Activated naive CD4-positive, alpha-beta T cell treated with anti-CD3 and anti-CD28 coated beads, Interleukin-2, amount 50 U/mL, for 72 hours (primary cell): ENCODE measurements at places on chromosomes 11 and 22. TPM values are rescaled to one million over a fixed set of nuclear protein-coding genes. Genes with fewer than 3 reads are reported as not detected.

DNA sequence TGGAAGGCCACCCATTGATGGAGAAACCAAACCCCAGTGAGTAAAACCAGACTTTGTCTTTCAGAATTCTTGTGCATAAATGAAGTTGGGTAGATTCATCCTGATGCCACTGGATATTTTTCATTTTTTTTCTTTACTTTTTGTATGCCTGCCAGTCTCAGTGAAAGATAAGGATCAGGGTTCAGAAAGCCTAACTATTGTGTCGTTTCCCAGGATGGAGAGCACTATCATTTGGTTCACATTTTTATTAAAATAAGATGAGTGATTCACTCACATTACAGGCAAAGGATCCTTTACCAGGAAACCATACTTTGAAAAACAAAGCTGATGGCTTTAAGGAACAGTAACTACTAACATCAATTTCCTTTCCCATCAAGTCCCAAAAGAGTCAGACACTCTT is 52.0 kb downstream of the ARFGAP2 start:
- no peak for DNase-seq

- DNase-seq: no peak
Observed at GRCh38 chr11:130675917-130676316, 227.5 kb downstream of the ADAMTS15 start.

GRCh38 chr11:118881228-118881627 is 2.5 kb upstream of the CXCR5 start:
- no peak for DNase-seq

DNA sequence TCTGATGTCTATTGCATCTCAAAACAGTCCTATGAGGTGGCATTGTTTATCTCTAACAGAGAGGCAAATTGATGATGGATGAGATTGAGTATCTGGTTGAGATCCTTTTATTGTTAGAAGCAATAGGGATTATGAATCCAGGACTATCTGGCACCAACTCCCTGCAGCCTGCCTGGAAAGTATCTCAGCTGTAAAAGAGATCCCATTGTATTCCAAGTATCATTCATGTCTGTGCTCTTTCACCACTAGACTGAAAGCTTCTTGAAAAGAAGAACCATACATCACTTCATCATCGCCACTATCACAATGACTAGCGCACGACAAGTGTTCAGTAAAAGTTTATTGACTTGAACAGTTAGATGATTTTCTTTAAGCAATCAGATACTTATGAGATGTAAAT is 41.9 kb upstream of the PCF11 start:
- no peak for DNase-seq

DNA sequence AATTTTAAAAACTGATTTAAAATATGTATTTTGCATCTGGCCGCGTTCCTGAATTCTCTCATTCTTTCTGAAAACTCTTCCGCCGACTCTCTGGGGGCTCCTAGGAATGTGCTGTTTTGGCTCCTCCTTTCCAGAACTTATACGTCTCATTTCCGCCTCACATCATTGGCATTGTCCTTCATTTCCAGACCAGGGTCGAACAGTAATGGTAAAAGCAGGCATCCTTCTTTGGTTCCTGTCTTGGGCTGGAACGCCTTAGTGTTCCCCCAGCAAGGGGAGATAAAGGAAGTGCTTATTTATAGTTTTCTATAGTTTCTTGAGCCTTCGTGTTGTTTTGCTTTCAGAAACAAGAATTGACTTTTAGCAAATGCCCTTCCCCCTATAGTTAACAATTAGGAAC is 10.9 kb upstream of the TNNT3 start:
- no peak for DNase-seq

DNA sequence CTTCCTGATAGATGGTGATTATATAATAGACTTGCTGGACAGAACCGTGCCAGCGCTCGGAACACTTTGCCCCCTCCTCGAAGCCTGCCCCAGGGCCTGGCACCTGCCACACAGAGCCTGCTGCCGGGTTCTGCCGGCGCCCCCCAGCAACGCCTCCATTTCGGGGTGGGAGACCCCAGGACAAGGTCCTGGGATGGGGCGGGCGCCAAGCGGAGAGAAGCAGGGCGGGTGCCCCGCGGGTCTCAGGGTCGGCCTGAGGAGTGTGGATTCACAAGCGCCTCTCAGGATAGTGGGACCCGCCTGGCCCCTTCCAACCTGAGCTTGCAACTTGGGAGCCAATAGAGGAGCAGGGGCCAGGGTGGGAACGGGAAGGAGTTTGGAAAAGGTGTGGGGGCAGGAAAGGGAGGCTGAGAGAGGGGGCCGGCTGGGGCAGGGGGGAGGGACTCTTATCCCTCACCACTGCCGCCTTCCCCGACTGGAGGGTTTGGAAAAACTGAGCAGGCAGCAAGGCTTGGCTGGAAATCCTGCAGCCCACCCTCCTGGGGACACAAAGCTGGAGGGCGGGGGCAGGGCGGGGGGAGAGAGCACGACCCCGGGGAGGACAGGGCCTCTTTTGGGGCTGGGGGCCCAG is 3.3 kb upstream of the BCL9L start:
- peak; percentile 59 for DNase-seq

Gene TPBGL
- total RNA-seq: 0.68 TPM

- peak; percentile 26 for DNase-seq
Observed at GRCh38 chr11:77136074-77136473, 8.0 kb downstream of the MYO7A start.

- no peak for DNase-seq
Observed at GRCh38 chr11:78256962-78257361, 68.2 kb downstream of the USP35 start.

- no peak for DNase-seq
Observed at GRCh38 chr22:35930933-35931332, 97.7 kb downstream of the RBFOX2 start.

- DNase-seq: peak; percentile 63
Observed at GRCh38 chr11:35040221-35040942, 98.6 kb upstream of the CD44 start.

DNA sequence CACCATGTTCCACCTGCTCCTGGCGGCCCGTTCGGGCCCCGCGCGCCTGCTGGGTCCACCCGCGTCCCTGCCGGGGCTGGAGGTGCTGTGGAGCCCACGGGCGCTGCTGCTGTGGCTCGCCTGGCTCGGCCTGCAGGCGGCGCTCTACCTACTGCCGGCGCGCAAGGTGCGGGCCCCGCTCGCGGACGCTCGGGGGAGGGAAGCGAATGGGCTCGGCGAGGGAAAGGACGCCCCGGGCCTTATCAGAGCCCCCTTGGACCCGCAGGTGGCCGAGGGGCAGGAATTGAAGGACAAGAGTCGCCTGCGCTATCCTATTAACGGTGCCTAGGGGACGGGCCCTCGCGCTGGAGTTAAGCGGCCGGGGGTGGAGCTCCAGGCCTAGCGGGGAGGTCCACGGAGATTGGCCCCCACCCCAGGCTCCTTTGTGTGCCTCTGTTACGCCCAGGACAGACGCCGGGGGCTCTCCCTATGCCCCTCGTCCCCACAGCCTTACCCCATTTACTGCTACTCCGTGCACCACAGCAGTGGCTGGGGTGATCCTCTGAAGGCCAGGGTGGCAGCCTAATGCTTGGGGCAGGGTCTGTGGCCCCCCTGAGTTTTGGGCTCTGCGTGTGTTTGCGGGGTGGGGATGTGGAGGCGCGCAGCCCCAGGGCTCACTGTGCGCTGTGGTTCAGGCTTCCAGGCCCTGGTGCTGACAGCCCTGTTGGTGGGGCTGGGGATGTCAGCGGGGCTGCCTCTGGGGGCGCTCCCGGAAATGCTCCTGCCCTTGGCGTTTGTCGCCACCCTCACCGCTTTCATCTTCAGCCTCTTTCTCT is 1.1 kb downstream of the TM7SF2 start:
- DNase-seq: peak; percentile 83

- no peak for DNase-seq
Observed at GRCh38 chr11:96215110-96215782, 127.7 kb downstream of the MAML2 start.

- DNase-seq: no peak
Observed at GRCh38 chr11:6418557-6419008, 311 bp downstream of the APBB1 start.

Gene OR51S1
- total RNA-seq: not detected

Gene PRDX5
- total RNA-seq: 131 TPM

DNA sequence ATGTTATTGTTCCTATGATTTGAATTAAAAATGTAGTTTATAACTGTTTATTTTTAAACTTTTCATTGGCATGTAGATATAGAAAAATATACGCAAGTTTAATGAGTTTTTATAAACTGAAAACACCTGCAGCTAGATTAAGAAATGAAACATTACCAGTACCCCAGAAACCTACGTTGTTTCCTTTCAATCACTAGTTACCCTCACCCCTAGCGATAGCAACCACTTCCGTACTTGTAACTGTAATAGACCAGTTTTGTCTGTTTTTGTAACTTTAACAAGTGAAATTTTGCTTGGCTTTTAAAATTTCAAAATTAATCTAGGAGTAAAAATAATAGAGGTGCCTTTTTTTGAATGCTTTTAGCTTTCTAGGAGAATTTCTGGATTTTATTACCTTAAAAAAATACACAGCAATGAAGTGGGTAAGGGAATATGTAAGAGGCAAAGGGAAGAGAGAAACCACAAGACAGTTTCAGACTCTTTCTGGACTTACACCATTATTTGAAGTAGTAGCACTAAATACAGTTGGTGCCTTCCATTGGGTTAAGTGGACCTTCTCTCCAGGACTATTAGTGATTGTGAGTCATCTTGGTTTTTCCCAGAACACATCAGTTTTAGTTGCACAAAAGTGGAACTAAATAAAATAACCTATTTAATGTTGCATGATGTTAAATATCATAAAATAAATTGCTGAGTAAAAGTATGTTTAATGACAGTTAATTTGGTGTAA is 18.7 kb upstream of the NAT10 start:
- no peak for DNase-seq

GRCh38 chr11:91997226-91997625 is 227.4 kb upstream of the FAT3 start:
- DNase-seq: no peak

Gene IGLL5
- total RNA-seq: not detected

Gene SMC1B
- total RNA-seq: 0.80 TPM

Gene MYEOV
- not detected for total RNA-seq

DNA sequence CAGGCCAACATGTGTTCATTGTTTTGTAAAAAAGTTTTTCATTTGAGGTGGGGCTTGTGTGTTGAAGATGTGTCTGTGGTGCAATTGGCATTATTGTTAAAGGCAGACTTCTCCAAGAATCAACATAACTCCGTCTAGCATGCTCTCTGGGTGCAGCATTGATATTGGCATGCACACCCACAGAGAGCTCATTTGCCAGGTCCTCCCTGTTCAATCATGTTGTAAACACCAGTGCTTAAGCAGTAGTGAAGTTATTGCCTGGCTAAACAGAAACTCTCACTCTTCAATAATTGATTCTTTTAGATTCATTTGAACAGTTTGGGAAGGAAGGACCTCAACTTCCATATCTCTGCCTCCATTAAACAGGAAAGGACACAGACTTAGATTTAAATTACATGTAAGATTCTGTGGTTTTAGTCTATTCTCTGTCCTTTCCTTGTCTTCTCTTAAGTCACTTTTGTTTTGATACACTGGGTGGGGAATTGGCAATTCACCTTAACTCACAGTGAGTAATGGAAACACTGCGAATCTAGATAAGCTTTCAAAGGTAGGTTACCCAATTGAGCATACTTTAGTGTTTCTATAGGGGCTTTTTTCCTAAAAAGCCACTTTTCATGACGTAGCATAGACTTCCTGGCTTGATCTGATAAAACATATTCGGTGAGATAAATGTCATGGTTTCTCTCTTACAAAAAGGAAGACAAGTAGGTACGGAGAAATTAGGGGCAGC is 30.8 kb upstream of the EXPH5 start:
- no peak for DNase-seq

Gene TMPRSS13
- 1.8 TPM for total RNA-seq

DNA sequence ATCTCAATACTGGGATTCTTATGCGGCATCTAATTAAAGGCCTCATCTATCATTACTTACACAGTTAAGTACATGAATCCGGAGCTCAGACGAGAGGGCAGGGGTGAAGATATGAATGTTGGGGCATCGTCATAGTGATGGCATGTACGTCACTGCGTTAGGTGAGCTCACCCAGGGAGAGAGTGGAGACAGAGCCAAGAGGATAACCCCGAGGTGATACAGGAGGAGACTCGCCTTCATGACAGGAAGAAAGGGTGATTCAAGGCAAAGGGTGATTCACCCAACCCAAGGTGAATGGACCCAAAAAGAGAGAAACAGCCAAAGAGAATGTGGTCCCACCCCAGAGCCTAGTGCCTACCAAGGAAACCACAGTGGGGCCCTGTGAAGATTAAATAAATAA is 132.9 kb upstream of the BLID start:
- no peak for DNase-seq

Gene RASL10A
- 0.20 TPM for total RNA-seq

Gene PAMR1
- total RNA-seq: not detected

Gene GAL3ST1
- 0.70 TPM for total RNA-seq

Gene LAYN
- total RNA-seq: 8.6 TPM

DNA sequence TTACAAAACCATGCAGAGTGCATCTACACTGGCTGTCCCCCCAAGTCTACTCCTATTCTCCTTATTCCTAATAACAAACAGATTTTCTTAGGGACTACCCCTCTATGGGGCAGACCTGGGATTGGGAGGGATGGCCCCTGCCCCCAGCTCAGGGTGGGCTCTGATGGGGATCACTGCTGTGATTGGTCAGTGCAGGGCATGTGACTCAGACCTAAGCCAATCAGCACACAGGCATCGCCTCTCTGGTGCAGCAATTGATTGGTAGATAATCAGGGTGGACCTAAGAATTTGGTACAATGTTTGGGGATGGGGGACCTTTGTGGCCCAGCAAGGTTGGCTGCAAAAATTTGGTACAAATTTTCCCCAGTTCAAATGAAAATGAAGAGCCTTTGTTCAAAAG is 57.2 kb upstream of the SHANK2 start:
- DNase-seq: no peak

Gene GGTLC2
- not detected for total RNA-seq

- DNase-seq: no peak
Observed at GRCh38 chr11:64793271-64794160, 9.5 kb downstream of the MAP4K2 start.

DNA sequence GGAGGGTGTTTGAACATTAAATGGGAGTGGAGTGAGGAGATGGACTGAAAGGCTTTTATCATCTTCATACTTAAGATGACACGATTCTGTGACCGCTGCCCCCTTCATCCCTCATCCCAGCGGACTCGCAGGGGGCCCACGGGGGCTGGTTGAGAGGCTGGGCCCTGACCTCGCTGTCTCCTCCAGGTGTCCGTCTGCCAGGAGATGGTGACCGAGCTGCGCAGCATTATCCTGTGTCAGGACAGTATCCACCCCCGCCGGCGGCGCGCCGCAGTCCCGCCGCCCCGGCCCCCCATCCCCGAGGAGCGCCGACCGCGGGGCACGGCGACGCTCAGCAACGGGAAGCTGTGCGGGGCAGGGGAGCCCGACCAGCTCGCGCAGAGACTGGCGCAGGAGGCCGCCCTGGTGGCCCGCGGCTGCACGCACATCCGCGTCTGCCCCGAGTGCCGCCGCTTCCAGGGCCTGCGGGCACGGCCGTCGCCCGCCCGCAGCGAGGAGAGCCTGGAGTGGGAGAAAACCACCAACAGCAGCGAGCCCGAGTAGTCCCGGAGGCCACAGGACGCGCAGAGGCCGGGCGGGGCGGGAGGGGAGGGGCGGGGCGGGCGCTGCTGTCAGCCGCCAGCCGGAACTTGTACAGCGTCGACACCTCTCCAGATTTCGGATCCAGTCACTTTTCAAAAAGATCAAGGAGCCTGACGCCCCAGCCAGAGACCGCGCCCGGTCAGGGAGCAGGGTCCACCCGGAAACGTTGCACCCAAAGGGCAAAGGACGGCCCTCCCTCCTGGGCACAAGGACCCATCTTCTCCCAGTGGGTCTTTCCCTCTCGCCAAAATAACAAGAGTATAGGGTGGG is 38.0 kb upstream of the TBCEL start:
- peak; percentile 70 for DNase-seq

- no peak for DNase-seq
Observed at GRCh38 chr11:10365045-10365444, 60.2 kb downstream of the ADM start.

Gene ANO9
- total RNA-seq: 69.3 TPM

- DNase-seq: no peak
Observed at GRCh38 chr11:2599561-2600189, 100.1 kb downstream of the KCNQ1OT1 start.
